ENCODE measurements at places on chromosomes 4 and X.

DNA sequence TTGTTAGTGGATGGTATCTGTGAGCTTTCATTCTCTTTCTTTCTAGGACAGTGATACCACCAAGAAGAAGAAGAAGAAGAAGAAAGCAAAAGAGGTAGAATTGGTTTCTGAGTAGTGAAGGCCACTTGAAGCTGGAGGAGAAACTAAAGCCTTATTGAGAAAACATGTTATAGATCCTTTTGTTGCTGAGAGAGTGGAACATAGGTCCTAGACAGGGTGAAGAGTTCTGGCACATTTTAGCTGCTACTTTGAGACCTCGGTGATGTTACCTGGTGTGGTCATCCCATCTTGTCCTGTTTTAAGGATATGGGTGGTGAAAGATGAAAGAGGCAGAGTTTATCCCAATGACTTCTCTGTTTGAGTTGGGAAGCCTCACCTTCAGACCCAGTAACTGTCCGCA lies 14.1 kb downstream of the DKC1 start:
- no peak for DNase-seq

DNA sequence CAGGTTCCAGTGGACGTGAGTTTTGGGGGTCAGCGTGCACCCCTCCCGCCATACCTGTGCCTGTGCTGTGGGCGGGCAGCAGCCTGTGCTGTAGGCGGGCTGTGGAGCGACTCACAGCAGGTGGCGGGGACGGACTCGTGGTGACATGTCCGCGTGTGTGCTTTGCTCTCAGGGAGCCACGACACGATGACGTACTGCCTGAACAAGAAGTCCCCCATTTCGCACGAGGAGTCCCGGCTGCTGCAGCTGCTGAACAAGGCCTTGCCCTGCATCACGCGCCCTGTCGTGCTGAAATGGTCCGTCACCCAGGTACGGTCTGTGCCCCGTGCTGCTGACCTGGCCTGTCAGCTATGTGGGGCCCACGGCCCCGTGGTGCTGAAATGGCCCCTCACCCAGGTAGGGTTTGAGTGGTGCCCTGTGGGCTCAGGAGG lies 7.4 kb downstream of the PLCXD1 start:
- no peak for DNase-seq

DNA sequence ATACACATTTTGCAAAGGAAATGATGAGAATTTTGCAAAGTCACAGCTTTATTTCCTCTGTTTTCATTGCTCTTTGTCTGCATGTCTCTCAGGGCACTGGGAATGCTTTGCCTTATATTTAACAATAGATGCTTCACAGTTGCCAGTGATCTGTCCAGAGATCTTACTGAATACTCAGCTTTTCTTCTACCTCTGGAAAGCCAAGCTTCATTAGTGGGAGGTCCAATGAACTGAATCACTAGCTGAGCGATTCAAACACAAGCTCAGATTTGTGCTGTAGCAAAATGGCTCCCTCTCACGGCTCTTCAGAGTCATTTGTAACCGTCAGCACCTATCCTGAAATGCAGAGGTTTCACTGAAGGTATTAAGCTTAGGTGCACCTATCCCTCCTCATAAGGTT lies 138.9 kb downstream of the DCLK2 start:
- DNase-seq = no peak

DNA sequence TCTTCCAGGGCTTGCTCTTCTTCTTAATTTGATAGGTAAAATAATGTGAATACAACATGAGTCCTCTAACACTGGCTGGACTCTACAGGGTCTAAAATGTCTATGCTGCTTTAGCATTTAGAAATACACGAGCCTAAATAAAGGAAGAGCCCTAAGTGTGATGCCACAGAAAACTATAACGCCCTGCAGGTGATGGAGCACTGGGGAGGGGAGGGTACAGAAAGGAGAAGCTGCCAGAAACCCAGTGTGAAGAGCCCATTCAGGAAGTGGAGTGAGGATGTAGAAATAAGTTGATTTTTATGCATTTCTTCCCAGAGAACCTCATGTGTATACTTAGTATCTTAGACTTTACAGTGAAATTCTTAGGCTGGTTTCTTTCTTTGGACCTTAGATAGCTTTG lies 83.4 kb downstream of the TNIP2 start:
- no peak for DNase-seq

DNA sequence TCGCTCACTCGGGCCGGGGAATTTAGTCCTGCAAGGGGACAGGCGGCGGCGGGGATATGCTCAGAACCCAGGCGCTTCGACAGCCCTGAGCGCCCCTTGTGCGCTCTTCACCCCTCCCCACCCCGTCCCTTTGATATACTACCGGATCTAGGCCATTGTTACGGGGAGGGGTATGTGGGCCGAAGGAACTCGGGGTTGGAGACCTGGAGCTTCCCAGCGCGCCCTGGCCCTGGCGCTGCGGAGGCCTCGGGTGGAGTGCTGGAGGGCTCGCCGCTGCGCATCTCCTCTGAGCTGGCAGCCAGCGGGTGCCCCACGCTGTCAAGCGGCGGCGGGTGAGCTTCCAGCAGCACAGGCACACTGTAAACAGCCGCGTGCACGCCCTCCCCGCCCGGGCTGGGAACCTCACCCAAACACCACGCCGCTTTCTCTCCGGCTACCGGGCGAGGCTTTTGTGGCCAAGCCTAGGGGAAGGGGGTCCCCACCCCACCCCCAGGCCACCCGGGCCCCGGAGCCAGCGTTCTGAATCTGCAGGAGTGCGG lies 54.5 kb upstream of the BCOR start:
- DNase-seq = no peak

DNA sequence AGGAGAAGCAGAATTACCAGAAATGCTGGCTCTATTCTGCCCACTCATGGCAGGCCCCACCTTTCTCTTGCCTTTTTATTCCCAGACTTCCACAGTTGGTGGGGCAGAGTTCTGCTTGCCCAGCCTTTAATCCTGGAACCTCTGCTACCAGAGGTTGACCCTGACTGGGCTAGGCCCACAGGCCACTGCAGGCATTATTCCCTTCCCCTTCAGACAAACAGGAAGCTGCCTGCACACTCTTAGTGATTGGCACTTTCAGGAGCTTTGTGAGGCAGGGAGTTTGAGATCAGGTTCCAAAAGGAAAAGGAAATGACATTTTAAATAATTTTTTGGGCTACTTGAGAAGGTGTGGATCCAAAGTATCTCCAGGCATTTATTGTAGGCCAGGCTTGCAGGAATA lies 18.8 kb downstream of the MSN start:
- DNase-seq = no peak

DNA sequence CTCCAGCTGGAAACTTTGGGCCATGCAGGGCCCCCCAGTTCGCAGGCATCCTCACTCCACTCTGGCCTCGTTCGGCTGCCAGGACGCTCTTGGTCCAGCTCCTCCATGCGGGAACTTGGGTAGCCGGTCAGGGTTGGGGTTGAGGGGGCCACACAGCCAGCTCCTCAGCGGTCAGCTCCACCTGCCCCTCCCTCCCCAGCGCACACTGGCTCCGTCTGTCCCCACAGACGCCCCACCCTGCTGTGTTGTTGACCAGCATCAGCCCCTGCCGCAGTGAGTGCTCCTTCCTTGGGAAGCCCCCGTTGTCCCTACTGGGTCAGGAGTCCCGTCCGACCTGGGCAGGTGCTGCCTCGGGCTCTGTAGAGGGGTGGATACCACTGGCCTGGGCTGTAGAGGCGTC lies 5.8 kb downstream of the FGFRL1 start:
- DNase-seq = no peak

Data from SW 1271 (cell line).